Choroid plexus epithelial cell (primary cell): ENCODE measurements at places on chromosomes 1 and 21.
A peak's percentile ranks its signal among the peaks of the same experiment; 100 is the strongest.

GRCh38 chr1:11684070-11684469, 3.1 kb upstream of the MAD2L2 start:
- no peak for DNase-seq

DNA sequence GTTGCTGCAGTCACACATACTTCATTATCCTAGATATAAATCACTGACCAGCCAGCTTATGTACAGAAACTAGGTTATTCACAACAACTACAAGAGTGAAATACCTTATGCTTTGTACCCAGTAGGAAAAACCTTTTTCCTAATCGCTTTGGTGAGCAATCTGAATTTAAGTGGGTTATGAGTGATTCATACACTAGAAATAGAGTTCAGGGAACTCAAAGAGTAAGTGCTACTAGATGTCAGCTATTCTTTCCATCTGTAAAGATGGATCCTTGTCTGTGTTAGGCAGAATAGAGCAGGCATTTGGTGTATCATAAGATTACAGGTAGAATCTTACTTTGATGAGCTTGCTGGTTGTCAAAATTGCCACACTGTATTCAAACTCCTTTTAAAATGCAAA, 101.9 kb downstream of the ZNF644 start:
- peak; percentile 26 for DNase-seq

- no peak for DNase-seq
Measured at GRCh38 chr1:52752484-52752826, 26.2 kb downstream of the ZYG11B start.

GRCh38 chr1:75518686-75519085, 92.2 kb downstream of the SLC44A5 start:
- DNase-seq = no peak

- no peak for DNase-seq
Measured at GRCh38 chr1:20641975-20642374, 8.7 kb downstream of the PINK1 start.

DNA sequence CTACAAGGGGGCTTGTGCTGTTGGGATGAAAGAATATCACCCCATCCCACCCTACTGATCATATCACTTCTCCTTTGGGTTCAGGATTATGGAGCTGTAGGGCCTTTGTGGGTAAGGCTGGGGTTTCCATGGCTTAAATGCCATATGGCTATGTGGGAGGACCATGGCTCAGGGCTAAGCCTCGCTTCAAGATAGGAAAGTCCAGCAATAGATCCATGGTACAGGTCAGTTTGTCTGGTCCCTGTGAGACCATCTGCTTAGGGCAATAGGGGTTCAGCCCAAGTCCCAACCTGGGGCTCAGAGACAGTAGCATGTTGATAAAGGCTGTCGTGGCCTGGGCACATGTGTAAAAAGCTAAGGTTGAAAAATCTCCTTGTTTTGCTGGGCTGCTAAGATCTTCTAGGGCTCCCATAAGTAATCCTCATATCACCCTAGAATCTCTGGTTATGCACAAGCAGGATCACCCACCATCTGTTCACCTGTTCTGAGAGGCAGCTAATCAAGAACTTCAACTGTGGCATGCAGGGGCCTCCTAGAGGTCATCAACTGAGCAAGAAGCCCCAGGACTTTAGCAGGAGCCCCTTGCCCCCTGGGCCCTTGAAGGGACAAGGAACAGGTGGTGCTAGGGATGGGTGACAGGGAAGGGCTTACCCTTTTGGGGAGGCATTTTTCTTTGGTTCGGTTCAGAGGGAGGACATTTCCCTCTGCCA, 66.5 kb downstream of the UBE2T start:
- no peak for DNase-seq

GRCh38 chr1:13813398-13814012, 113.5 kb downstream of the PRDM2 start:
- DNase-seq = peak; percentile 42

DNA sequence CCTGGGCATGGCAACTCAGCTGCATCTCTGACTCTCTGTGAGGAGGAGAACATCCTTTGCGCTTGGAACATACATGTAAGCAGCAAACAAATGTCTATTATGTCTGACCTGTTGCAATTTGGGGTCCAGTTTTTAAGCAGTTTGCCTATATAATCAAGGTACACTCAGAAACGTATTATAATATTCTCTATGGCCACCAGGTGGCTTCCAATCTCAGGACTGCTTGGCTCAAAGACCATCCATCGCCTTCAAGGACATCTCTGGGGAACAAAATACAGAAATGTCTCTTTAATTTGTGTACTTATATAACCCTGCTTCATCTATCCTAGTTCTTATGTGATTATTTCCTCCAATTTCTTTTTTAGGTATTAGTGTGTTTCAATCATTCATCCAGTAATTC, 227.2 kb downstream of the OLFM3 start:
- DNase-seq = peak; percentile 44

- no peak for DNase-seq
Measured at GRCh38 chr1:50139339-50140181, 30.8 kb downstream of the ELAVL4 start.

GRCh38 chr1:60277269-60277668, 203.7 kb upstream of the C1orf87 start:
- no peak for DNase-seq

GRCh38 chr1:14296795-14297194, 301.7 kb upstream of the KAZN start:
- DNase-seq = peak; percentile 14

- DNase-seq = peak; percentile 11
Measured at GRCh38 chr1:208997726-208998312, 585.7 kb upstream of the CAMK1G start.

DNA sequence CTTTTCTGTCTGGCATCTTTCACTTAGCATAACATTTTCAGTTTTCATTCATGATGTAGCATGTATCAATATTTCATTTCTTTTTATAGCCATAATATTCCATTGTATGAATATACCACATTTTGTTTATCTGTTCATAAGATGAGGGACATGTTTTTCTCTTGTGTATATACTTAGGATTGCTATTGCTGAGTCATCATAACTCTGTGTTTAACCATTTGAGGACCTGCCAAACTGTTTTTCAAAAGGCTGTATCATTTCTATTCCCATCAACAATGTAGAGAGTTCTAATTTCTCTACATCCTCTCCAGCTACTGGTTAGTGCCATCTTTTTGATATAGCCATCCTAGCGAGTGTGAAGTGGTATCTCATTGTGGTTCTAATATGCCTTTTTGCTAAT, 26.2 kb downstream of the MPZL1 start:
- DNase-seq = peak; percentile 54

- no peak for DNase-seq
Measured at GRCh38 chr1:26025060-26025459, 3.5 kb downstream of the EXTL1 start.

- DNase-seq = no peak
Measured at GRCh38 chr1:213983493-213984386, 4.0 kb upstream of the PROX1 start.

DNA sequence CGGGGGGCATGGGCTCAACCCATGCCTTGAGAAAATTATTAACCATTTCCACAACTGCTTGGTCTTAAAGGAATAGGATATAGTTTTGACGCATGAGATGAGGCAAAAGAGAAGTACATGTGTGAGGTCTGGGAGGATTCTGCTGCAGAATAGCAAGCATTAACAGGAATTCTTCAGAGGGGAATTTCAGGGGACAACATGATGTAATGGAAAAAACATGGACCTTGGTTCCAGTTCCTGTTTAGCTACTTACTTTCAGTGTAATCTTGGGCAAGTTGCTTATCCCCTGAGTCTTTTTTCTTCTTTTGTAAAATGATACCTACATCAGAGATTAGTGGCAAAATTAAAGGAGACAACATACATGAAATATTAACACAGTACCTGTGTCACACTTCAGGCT, 85.6 kb downstream of the PRRX1 start:
- DNase-seq = peak; percentile 13

GRCh38 chr1:227940791-227941241, 6.9 kb downstream of the WNT9A start:
- no peak for DNase-seq

- no peak for DNase-seq
Measured at GRCh38 chr1:20115479-20115878, 3.9 kb downstream of the PLA2G2D start.

DNA sequence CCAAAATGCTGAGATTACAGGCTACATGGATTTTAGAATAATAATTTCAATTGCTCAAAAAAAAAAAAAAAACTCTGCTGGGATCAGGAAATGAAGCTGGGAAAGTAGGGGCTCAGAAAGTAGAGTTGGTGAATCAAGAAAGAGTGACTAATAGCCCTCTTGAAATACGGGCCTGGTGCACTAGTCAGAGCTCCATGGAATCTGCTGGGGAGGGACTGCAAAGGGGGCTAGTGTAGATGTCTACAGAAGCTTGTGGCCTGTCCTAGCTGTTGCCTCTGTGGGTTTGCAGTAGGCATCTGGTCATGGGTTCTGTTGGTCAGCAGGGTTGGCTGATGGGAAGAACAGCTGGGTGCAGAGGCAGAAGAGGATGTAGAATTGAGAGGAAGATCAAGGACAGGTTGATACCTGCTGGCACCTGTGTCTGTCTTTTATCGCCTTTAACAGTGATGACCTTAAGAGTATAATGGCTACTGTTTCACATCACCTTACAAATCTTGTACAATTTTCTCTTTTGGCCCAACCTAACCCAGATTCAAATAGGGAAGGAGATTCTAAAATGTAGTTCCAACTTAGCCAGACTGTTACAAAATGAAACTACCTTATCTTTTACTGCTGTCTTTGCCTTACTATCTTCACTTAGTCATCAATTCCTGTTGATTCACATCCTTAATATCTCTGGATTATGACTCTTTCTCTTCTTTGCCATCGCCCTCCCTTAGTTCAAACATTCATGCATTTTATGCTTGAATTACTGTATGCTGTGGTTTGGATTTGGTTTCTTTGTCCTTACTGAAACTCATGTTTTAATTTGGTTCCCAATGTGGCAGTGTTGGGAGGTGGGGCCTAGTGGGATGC, 126.2 kb downstream of the GIPC2 start:
- DNase-seq = peak; percentile 60

GRCh38 chr21:16367079-16367478, 637.3 kb downstream of the USP25 start:
- no peak for DNase-seq

DNA sequence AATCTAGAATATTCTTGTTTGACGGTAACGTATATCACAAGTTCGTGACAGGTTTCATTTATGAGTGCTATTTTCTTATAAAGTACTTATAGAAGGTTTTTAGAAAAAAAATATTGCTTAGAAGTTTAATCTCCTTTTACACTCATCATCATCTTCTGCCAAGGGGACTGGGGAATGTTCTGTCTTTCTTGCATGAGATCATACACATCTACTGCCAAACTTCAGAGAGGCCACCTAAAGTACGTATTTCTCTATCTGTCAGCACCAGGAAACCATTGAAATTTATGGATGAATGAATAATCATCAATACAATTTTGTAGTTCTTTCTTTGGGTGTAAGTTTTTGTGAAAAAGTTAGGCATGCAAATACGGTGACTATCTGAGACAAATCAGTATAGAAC, 245.8 kb downstream of the SPATA17 start:
- no peak for DNase-seq

DNA sequence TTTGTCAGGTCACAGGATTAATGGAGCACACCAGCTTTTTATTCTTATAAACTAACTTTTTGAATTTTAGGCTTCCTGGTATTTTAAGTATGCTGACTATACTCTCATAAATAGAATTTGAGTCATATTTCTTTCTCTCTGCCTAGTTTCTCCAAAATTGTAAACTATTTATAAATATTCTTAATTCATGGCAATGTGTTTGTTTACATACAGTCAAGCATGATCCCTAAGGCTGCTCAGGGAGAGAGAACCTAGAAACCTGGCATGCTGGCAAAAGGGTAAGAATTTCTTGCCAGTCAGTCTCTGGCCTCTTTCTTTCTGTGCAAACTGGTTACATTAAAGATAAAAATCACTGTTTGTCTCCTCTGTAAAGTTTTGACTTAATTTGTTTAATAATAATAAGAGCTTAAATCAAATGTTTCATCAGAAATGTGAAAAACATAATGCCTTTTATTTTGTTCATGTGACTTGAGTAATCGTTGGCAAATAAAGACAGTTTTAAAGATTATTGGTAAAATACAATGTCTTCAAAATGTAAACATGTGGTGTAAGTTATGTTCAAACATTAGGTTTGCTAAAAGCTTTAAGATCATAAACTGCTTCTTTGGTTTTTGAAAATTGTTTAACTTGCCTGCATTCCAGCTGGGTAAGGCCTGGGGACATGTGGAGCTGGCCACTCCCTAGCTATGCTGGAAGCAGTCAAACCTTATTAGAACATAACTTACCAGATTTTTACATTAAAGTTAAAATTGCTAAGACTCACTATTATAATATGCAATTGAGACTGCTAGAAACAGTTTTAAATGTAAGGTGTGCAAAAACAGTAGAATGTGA, 1401.7 kb downstream of the NCAM2 start:
- no peak for DNase-seq

- DNase-seq = no peak
Measured at GRCh38 chr21:32136546-32136945, 142.3 kb downstream of the MIS18A start.

- peak; percentile 30 for DNase-seq
Measured at GRCh38 chr1:62439652-62440371, 3.0 kb downstream of the USP1 start.

GRCh38 chr1:90957497-90957896, 64.3 kb downstream of the ZNF644 start:
- no peak for DNase-seq

DNA sequence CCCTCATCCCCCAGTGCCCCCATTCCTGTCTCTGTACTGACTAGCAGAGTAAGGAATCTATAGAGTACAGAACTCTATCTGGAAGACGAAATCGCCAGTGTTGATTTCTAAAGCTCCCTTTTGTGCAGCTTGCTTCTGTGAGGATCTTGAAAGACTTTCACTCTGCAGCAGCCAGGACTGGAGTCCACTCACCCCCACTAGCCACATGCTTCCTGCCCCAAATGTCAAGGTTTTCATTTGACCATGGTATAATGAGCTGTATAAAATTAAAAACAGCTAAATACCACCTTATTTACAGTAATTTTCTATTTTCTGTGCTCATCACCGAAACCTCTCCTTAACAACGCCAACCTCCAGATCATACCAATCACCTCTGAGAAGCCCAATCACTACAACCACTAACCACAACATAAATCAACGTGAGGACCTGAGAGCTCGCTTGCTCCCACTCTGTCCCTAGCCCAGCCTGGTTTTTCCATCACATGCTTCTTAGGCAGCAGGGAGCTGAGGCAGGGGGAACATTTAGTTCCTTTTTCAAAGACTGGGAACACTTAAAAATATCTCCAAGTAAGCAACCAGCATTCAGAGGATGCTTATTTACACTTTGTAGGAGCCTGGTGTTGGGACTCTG, 56.1 kb upstream of the IRF2BP2 start:
- no peak for DNase-seq

GRCh38 chr21:17139696-17140095, 373.1 kb upstream of the CXADR start:
- DNase-seq = peak; percentile 33

DNA sequence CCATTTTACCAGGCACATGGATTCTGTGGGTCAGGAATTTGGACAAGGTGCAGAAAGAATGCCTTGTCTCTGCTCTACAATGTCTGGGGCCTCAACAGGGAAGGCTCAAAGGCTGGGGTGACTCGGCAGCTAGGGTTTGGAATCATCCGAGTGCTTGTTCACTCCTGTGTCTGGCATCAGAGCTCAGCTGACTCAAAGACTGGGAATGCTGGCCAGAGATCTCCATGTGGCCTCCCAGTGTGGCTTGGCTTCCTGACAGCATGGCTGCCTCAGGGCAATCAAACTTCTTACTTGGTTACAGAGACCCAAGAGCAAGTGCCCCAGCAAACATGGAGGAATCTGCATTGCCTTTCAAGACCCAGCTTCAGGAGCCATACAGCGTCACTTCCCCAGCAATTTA, 110.5 kb downstream of the TOMM20 start:
- DNase-seq = peak; percentile 94

GRCh38 chr1:184212649-184213314, 161.3 kb downstream of the TSEN15 start:
- peak; percentile 96 for DNase-seq
